ENCODE measurements at places on chromosomes 1 and 21.
A peak's percentile ranks its signal among the peaks of the same experiment; 100 is the strongest.

GRCh38 chr1:114956570-114956969, 73.1 kb upstream of the TSHB start:
- no peak for DNase-seq

DNA sequence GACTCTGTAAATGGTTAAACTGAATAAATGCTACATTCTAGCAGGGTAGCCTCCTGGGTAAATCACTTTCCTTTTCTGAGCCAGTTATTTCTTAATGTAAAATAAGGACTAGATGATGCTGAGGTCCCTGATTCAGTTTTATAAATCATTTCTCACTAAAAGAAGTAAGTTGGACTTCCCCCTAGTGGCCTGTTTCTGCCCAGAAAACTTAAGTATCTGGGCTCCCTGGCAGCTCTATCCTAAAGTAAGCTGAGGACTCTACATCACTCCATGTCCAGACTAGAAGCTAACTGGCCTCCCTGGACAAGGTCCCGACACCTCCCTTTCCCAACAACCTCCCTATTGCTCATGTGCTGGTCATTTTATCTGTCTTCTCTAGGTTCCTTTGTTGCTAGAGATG, 3.0 kb downstream of the GPN2 start:
- DNase-seq, result no peak

DNA sequence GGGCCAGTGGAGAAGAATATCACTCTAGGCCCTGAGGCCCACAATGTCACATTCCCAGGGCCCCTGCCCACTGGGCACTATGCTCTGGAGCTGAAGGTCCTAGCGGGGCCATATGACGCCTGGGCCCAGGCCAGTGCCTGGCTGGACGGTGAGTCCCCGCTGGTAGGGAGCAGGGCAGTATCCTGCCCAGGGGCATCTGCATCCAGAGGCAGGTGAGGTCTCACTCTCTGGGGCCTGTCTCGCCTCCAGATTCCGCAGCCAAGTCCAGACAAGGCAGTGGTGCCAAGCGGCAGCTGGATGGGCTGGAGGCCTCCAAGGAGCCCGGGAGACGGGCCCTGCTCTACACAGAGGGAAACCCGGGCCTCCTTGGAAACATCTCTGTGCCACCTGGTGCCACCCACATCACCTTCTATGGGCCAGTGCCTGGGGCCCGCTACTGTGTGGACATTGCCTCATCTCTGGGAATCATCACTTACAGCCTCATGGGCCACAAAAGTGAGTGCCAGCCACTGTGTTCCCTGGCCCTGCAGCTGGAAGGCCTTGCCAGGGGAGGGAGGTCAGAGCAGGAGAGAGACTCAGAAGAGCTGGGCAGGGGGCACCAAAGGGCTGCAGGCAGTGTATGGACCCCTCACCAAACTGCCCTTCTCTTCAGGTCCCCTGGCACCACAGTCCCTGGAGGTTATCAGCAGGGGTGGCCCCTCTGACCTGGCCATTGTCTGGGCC, 11.1 kb upstream of the PTPN7 start:
- no peak for DNase-seq

GRCh38 chr1:112533029-112533428, 24.3 kb downstream of the WNT2B start:
- DNase-seq, result no peak

- DNase-seq, result peak; percentile 65
These were observed 39.1 kb upstream of the WASF2 start for GRCh38 chr1:27528818-27529703.

DNA sequence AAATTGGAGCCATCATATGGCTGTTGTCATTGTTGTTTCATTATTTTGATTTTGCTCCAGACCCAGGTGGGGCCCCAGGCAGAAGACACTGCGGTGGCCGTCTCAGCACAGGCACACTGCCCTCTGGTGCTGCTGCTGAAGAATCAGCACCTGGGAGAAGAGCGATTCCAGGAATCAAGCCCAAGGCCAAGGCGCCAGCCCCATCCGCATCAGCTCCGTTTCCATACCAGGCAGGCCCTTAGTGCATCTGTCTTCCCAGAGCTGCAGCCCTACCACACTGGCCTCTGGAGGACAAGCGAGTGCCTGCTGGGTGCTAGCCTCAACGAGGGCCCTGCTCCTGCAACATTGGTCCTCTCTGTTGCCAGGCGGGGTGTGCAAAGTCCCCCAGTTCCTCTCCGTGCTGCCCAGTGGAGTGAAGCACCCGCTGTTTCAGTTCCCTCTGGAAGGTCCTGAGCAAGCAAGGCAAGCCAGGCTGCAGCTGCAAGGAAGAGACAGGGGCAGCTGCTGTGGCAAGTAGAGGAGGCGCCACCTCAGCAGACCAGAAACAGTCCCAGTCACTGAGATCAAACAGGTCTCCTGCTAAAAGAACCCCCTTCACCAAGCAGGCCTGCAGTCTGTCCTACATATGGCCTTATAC, 5.2 kb downstream of the GRIK3 start:
- no peak for DNase-seq

- no peak for DNase-seq
These were observed 16.5 kb downstream of the LHX4 start for GRCh38 chr1:180246579-180246978.

DNA sequence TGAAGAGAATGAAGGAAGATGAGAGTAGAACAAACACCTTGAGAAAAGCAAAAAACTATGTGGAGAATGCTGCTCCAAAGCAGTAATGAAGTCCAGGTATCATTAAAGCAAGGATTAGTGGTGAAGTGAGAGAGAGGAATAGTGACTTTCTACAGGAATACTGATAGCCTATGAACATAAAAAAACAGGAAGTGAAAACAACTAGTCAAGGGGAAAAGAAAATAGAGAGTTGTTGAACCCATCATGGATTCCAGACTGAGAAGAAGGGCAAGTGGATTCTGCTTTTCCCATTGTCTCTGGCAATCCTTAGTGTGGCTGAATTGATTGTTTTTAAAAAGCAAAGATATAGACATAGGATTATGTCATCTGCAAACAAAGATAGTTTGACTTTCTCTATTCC, 119.9 kb upstream of the LHX8 start:
- DNase-seq, result no peak

GRCh38 chr1:76957961-76958360, 90.7 kb downstream of the ST6GALNAC5 start:
- DNase-seq, result no peak

- no peak for DNase-seq
These were observed 3.6 kb upstream of the CSTB start for GRCh38 chr21:43779660-43780059.

GRCh38 chr1:58931756-58932155, 147.9 kb upstream of the JUN start:
- no peak for DNase-seq

- no peak for DNase-seq
These were observed 23.2 kb downstream of the NUAK2 start for GRCh38 chr1:205298191-205298994.

DNA sequence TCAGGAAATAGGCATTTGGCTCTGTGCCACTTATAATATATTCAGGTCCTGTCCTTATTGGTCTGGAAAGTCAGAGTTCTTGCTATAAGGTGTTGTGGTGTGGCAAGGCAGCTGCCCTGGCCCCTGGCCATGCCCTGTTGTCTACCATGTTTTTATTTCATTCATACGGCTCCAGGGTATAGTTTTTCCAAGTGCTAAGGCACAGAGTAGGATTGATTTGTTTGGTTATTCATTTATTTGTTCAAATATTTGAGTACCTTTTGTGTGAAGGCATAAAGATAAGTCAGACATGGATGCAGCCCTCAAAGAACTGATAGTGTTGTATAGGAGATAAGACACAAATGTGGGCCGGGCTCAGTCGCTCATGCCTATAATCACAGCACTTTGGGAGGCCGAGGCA, 10.1 kb downstream of the ZBTB8B start:
- no peak for DNase-seq

- peak; percentile 77 for DNase-seq
These were observed at the start of gene FAM43B for GRCh38 chr1:20551945-20552727. TSS of gene FAM43B (plus strand) at chr1:20552573. CDS start at chr1:20552974, 401 bp downstream.

DNA sequence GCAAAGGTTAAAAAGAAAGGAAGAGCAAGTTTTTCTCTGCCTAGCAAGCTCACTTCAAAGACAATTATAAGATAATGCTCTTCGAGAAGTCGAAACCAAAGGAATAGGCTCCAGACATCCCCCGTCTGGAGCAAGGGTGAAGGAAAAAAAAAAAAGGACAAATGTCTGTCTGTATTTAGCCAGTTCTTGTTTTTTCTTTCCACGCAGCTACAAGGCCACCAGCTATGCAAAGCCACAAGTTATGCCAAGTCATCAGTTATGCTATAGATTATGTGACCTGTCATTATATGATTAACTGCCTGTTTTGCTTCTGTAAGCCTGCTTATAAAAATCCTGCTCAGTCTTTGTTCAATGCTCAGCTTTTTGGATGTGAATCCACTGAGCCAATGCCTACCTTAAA, 2.4 kb upstream of the THEM5 start:
- no peak for DNase-seq

DNA sequence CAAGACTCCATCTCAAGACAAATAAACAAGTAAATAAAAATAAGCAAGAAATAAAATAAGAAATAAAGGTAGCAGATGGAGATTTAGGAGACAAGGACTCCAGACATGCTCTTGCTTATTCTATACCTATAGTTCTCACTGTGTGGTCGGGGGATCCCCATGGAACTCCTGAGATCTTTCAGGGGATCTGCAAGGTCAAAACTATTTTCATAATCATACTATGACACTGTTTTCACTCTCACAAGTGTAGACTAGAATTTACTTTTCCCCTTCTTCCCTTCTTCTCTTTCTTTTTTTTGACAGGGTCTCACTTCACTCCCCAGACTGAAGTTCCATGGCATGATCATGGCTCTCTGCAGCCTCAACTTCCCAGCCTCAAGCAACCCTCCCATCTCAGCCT, 29.8 kb upstream of the NLRP3 start:
- DNase-seq, result no peak

- no peak for DNase-seq
These were observed 165.8 kb downstream of the AK5 start for GRCh38 chr1:77447669-77448068.

GRCh38 chr21:37534431-37534830, 167.9 kb downstream of the DYRK1A start:
- no peak for DNase-seq

- DNase-seq, result no peak
These were observed 82.4 kb upstream of the SLC25A33 start for GRCh38 chr1:9456833-9457232.

DNA sequence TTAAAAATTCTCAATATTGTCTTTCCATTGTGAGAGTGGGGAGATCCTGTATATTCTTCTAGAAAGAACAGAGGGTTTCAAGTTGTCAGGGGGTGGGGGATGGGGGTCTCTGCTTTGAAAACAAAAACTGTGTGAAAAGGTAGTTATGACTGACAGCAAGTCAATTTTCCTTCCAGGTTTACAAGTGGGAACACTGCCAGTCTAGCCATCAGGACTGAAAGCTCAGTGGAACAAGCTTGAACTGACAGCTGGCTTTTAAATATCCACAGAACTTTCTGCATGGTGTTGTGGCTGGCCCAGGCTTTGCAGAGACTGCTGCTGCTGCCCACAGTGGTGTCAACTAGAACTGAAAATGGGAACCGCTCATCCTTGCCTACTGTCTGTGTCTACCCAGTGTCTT, 162.6 kb downstream of the TNR start:
- peak; percentile 55 for DNase-seq

DNA sequence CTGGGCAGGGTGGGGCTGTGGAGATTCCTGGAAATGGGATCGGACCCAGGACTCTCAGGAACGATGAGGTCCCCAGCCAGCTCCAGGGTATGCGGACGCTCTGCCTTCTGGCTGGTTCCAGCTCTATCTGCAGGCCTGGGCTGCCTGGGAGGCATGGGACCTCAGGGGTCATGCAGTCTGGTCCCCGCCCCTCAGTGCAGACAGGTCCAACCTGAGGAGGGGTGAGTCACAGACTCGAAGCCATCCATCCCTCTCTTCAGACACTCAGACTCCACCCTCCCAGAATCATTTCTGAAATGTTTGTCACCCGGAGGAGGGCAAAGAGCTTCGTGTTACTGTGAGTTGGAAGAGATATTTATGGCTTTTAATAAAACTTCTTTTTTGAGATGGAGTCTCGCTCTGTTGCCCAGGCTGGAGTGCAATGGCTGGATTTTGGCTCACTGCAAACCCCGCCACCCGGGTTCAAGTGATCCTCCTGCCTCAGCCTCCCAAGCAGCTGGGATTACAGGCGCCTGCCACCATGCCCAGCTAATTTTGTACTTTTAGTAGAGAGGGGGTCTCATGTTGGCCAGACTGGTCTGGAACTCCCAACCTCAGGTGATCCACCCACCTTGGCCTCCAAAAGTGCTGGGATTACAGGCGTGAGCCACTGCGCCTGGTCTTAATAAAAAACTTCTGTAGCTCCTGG, 5.9 kb upstream of the MYOM3 start:
- DNase-seq, result no peak

DNA sequence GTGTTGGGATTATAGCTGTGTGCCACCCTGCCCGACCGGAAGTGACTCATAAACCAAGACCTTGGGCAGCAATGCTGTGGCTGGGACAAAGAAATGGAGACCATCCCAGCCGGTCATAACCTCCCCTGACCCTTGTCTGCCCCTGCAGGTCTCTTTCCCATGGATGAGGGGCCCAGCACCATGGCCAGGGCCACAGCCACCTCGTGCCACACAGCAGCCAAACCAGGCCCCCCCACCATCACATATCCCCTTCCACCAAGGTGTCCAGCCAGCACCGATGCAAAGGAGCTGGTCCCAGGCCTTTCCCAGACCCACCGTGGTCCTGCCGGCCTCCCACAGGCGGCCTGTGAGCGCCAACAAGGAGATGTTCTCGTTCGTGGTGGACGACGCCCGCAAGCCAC, 42.2 kb downstream of the FHAD1 start:
- no peak for DNase-seq

GRCh38 chr1:30934613-30935012, 26.1 kb upstream of the SDC3 start:
- no peak for DNase-seq

GRCh38 chr1:224151117-224151516, 31.9 kb upstream of the DEGS1 start:
- no peak for DNase-seq

GRCh38 chr1:34213956-34214355, 37.2 kb downstream of the C1orf94 start:
- DNase-seq, result no peak

DNA sequence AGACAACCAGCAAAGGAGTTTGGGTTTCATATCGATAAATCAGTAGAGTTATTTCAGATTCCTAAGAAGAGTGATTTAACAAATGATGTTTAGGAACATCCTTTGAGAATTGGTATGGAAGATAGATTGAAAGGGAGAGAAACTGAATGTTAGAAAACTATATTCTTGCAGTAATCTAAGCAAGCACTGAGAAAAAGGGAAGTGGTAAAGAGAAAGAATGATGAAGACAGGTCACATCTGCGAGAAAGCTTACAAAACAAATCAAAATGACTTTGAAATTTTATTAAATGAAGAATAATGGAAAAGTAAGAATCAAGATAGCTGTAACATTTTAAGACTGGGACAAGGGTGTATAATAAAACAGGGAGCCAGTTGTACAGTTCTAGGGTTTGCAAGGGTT, 177.0 kb downstream of the HS2ST1 start:
- no peak for DNase-seq

Data from spinal cord (tissue), 10 donors.